Endodermal cell (in vitro differentiated cells): ENCODE measurements at places on chromosomes 6 and 20. TPM values are rescaled to one million over a fixed set of nuclear protein-coding genes. Genes with fewer than 3 reads are reported as not detected.

The TINAG gene
- not detected in 3 replicates for total RNA-seq

DNA sequence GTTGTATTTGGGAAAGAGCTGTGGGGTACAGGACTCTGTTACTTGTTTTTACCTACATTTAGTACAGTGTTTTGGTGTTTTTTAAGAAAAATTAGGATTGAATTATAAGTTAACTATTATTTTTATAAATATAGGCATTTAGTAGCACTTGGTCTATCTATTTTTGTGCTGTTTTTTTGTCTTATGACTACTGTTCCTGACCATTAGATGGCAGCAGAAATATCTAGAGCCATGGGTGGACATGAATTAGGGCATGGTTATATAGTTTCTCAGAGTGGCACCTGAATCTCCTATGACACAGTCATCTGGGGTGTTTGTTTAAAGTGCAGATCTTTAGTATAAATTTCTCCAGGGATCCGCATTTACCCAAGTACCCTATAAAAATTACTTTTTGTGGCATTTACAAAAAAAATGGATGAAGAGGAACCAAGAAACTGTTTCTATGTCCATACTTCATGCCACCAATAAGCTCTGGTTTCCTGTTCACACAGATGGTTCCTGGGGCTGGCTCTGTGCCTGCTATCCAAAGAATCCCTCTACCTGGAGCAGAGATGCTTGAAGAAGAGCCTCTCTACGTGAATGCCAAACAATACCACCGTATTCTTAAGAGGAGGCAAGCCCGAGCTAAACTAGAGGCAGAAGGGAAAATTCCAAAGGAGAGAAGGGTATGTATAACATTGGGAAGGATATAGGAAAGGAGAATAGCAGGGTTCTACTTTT lies 19.8 kb downstream of the NFYA start:
- DNase-seq: no peak

- no peak for DNase-seq
Observed at GRCh38 chr6:113292646-113293422, 564.3 kb upstream of the MARCKS start.

GRCh38 chr6:87929843-87930288 lies 117.8 kb upstream of the SPACA1 start:
- DNase-seq: peak; percentile 96

The AIF1 gene
- 0.70 and 1.6 TPM in 2 replicates for total RNA-seq

- peak; percentile 88 for DNase-seq
Observed at GRCh38 chr6:89940225-89941027, 46.2 kb downstream of the GJA10 start.

GRCh38 chr20:62436692-62437091 lies 9.4 kb upstream of the RBBP8NL start:
- no peak for DNase-seq

DNA sequence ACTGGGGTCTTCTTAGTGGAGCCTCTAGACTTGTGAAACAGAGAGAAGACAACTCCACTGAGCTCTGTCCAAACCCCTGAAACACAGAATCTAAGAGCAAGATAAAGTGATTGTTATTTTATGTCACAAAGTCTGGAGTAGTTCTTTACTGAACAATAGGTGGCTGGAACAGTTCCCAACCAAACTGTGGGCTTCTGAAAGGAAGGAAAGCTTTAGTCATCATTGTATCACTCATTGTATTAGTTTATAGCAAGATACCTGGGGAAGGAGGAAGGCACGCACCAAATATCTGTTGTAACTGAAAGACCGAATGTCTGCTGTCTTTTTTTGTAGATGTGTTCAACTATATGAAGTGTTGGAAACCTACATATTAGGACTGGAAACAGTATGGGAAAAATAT lies 284.9 kb upstream of the TBX18 start:
- DNase-seq: no peak

- DNase-seq: no peak
Observed at GRCh38 chr6:37838219-37838921, 18.8 kb downstream of the ZFAND3 start.

DNA sequence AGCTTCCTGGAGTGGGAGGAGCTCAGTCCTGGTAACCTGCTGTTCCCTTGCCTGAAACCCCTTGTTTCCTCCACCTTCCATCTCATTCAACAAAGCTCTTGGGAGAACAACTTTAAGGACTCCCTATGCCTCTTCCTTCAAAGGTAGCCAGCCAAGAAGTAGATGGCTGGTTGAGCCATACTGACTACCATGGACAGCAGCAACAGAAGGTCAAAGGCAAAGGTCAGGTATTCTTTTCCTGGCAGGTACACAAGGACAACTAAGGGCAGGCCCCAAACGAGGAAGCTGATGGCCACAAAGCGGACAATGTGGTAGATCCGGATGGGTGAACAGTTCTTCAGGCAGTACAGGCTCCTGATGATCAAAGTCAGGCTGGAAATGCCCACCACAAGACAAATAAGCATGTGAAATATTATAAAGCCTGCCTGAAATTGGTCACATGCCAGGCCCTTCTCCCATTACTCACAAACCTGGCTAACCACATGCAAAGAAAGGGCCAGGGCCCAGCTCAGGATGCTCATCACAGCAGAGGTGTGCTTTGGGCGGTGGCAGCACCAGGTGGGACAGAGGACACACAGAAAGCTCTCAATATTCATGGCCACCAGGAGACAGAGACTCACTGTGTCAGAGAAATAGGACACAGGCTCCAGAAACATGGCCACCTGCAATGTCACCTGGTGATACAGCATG lies 21.7 kb downstream of the UBD start:
- DNase-seq: peak; percentile 48

The PSORS1C2 gene
- total RNA-seq: not detected in 3 replicates

GRCh38 chr20:9574181-9574580 lies 59.8 kb downstream of the LAMP5 start:
- DNase-seq: peak; percentile 64

DNA sequence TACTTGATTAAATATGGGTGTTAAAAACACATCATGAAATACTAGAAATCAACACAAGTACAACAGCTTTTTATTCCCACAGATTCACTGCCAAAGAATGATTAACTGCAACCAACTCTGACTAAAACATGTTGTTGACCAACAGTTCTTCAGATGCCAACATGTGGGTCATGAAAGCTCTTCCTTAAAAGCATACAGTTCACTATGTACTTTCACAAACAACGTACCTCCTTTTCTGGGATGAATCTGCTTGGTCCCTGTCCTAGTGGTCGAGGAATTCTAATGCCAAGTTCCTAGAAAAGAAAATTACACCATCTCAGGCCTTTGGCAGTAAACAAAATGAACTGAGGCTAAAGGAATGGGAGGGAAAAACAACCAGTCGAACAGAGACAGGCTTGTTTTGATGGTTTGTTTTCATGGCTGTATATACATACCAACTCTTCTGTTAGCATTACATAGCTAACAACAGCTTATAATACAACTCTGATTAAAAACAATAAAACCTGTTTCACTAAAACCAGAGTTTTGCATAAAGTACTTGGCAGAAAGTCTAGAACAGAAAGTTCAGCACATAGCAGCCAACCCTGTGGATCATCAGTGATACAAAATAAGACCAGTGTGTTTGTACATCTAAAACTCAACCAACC lies 92.5 kb downstream of the SESN1 start:
- DNase-seq: no peak

The MAFB gene
- total RNA-seq: 1.5 to 3.7 TPM (median 1.9 TPM) in 3 replicates
